ENCODE measurements at places on chromosomes 1 and 21. TPM values are rescaled to one million over a fixed set of nuclear protein-coding genes. Genes with fewer than 3 reads are reported as not detected.

Gene GPA33
- total RNA-seq = not detected

DNA sequence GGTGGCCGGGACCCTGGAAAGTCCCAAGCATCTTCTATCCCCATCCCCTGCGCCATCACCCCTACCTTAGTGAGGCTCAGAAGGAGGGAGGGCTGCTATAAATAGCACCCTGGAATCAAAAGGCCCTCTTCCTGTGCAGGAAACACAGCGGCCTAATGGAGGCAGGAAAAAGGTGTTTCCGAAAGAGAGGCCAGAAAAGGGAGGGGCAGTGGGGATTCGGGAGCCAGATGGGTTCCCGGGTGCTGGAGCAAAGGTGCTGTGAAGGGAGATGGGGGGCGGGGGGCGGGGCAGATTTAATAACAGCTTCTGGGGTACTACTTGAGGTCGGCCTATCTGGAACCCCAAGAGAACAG, 16.6 kb downstream of the NAV1 start:
- no peak for DNase-seq

Gene TMEM81
- total RNA-seq = 3.4 TPM

DNA sequence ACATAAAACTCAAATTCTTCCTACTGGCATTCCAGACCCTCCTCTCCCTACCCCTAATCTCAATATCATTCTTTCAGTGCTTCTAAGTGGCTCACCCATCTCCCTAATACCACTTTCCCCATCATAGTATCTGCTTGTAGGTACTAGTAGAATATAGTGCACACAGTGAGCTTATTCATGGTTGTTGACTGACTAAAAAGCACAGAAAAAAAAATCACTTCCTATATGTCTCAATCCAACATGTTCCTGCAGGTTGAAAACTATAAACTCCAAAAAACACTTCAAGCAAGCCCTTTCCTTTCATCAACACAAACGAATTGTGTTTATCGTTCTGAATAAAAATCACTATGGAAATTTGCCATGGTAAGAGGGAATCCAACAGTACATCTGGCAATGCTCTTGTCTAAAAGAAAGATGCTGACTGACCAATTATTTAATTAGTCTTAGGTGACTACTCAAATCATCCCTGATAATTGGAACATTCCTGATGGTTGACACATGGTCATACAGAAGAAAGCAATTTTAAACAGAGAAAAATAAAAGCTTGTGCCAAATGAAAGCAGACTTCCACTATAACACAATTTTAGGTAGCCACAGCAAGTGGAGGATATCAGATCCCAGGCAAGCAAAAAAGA, 87.1 kb downstream of the NDUFS5 start:
- no peak for DNase-seq

Gene MPZ
- total RNA-seq = 1.4 TPM

DNA sequence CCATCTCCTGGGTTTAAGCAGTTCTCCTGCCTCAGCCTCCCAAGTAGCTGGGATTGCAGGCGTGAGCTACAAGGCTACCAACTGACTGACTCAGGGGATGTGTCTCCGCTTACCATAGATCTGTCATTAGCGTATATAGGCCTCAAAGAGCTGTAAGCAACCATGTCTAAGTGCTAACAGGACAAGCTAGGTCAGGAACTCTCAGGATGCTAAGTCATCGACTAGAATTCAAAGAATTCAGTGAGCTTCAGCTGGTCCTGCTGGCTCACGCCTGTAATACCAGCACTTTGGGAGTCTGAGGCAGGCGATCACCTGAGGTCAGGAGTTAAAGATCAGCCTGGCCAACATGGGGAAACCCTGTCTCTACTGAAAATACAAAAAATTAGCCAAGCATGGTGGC, 29.5 kb downstream of the CAPN2 start:
- no peak for DNase-seq

DNA sequence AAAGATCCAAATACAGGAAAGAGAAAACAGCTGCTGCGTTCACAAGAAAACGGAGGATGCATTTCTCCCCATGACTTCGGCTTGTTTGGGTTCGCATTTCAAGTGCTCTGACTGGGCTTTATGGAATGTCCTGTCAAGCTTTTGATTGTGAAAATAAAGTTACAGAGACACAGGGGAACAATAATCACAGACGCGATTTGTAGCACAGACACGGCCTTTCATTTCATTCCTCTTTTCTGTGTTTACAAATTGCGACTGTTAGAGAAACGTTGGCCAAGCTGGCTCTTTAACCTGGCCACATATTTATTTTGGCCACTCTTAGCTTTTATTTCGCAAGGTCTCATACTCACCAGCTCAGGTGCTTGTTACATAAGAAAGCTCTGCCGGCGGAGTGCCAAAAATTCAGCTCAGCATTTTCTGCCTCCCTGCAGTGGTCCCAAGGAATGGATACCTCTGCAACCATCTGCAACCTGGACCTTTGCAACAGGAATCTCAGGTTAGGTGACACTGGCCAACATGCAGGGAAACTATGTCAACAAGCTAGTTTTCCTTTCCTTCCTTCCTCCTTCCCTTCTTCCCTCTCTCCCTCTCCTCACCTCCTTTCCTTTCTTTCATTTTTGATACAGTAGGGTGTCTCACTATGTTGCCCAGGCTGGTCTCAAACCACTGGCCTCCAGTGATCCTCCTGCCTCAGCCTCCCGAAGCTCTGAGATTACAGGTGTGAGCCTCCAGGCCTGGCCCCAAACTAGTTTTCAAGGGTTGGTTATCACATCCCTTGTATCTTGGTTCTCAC, 58.2 kb upstream of the SLC45A1 start:
- no peak for DNase-seq

- DNase-seq = no peak
Measured at GRCh38 chr1:246609632-246610031, 43.4 kb downstream of the CNST start.

Gene DISC1
- 6.4 TPM for total RNA-seq

DNA sequence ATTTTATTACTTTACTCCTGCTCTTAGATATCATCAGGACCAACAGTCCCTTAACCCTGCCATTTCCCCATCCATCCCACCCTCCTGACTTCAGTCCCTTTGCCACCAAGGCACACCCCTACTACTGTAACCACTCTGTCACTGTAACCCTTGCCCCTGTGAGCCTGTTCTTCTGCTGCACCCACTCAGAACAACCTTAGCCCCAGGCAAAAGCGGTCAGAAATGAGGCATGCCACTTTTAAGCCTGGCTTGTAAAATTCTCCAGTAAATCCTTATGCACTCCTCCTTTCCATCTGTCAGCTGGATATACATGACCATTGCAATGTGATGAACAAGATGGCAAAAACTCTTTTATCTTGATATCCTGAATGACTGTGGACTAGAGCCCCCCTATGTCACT, 555.0 kb upstream of the PLXNA2 start:
- DNase-seq = no peak

DNA sequence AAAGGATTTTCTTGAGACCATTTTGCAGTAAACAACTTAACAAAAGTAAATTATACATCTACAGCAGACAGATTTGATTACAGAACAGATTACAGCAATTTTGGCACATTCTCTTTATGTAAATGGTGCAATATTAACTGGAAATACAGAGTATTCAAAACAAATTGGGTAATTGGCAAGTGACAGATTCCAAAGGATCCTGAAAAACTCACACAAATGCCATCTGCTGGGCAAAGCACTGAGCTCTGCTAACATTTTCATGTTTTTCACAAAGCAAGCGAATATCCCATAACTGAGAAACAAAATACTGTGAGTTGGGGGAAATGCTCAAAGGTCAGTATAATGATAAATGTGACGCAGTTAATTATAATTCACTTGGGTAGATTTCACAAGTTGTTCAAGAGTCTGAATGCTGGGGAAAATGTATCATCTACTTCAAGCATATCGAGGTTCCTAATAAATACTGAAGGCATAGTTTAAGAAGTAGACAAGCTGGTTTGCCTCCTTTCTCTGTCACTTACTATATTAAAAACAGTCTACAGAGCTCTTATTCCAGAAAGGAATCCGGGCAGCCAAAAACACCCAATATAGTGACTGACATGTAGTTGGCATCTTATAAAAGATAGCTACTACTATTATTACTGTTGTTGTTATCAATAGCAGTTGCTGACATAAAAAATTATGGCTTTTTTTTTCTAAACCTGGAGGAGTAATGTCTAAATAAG, 75.8 kb upstream of the SDC3 start:
- no peak for DNase-seq

Gene CGN
- total RNA-seq = 3.1 TPM

GRCh38 chr1:111535256-111536191, 32.1 kb upstream of the ADORA3 start:
- no peak for DNase-seq

Gene G0S2
- total RNA-seq = 2.3 TPM

- no peak for DNase-seq
Measured at GRCh38 chr21:40792691-40793456, 54.1 kb downstream of the DSCAM start.

GRCh38 chr1:244054247-244054923, 3.3 kb downstream of the ZBTB18 start:
- peak; percentile 33 for DNase-seq

DNA sequence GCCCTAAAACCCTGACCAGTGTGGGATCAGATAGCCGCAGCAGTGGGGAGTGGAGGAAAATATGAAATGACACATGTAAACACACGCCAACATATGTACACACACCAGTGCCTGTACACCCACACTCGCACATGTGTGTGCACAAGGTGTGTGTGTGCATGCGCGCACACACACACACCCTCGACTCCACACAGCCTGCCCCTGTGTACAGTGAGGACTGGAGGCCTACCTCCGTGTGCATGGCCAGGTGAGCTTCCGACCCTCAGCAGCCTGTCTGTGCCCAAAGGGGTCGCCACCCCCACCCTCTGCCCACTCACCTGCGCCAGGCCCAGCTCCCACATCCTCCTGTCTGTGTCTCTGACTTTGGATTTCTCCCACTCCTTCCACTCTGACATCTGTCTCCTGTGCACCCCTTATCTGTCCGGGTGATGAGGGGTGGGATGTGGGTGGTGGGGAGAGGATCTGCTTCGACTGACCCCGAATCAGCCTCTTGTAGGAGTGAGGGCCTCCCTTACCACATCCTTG, 31.7 kb downstream of the CITED4 start:
- DNase-seq = no peak

Gene KCNT2
- total RNA-seq = 50.1 TPM

- DNase-seq = no peak
Measured at GRCh38 chr1:20278692-20279130, 12.0 kb upstream of the VWA5B1 start.

DNA sequence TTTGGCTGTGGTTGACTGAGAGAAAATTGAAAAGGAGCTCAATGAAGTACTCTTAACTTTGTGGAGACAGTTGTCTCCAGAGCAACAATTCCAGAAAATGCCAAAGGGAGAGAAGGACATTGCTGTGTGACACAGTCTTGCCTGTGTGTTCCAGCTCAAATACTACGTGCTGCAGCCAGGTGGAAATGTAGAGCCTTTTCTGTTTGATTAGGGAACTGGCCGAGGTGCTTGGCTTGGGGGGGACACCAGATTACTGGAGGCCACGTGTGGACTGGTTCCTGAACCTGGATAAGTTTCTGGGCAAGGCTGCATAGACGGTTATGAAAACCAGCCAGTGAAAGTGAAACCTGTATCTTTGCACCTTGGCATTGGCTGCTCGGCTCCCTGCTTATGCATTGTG, 217.9 kb downstream of the CTH start:
- DNase-seq = no peak

DNA sequence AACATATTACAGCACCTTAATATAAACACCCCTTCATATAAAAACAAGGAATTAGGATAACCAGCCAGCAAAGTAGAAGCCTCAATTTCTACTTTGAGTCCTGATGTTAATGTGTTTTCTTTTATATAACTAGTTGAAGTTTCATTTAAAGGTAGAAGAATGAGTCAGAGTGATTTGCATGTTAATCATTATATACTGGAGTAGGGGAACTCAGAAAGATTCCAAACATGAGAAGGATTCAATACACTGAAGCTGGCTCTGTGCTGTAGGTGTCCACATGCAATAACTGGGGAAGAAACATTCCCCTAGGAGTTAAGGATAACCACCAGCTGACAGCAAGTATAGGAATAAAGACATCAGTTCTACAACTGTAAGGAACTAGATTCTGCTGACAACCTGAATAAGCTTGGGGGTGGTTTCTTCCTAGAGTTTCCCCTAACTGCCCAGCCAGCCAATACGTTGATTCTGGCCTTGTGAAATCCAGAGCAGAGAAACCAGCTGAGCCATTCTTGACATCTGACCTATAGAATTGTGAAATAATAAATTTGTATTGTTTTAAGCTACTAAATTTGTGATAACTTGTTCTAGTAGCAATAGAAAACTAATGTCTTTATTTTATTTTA, 33.4 kb upstream of the RNPC3 start:
- no peak for DNase-seq

- DNase-seq = no peak
Measured at GRCh38 chr1:185795181-185795580, 61.0 kb downstream of the HMCN1 start.

Gene APCS
- not detected for total RNA-seq

DNA sequence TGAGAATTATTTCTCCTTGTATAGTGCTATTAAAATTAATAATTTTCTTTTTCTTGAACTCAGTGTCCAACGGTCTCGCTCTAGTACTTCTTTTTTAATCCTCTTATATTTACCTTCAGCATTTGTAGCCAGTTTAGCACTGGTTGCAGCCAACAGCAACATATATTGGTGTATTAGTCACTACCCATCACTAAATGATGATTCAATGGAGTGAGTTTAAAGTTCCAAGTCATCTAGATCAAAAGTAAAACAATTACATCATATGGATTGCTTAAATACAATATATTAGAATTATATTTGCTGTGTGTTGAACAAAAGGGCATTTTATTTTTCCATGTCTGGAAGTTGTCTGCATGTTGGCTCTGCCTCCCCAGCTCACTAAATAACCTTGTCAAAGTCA, 591.8 kb downstream of the ADGRL2 start:
- DNase-seq = no peak

- DNase-seq = no peak
Measured at GRCh38 chr1:40855513-40855912, 6.7 kb downstream of the CITED4 start.

Gene KRTAP19-4
- not detected for total RNA-seq

DNA sequence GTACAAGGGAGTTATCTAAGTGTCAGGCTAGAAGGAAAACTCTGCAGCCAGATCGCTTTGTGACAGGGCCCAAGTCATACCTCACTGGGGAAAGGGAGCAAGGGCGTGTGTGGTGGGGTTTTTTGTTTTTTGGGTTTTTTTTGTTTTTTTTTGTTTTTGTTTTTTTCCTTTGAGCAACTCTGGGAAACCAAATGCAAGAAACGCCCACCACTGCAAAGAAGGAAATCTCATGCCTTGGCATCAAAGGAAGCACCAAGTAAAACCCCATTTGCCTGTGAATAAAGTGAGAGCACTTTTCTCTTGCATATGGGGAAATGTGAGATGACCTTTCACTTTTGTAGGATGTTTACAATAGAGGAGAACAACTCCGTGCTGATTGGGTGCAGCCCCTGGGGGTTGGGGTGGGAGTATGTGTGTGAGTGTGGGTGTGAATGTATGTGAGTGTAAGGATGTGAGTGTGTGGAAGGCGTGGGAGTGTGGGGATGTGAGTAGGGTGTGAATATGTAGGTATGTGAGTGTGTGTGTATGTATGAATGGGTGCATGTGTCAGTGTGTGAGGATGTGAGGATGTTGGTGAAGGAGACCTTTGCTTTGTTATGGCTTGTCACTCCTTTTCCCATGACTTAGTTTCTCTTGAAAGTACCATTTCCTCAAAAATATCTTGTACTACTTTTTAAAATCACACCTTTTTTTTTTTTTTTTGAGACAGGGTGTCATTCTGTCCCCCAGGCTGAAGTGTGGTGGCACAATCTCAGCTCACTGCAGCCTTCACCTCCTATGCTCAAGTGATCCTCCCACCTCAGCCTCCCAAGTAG, 34.6 kb downstream of the IL12RB2 start:
- DNase-seq = no peak

Gene CFHR2
- total RNA-seq = not detected

GRCh38 chr1:35178874-35179380, 14.0 kb downstream of the SFPQ start:
- DNase-seq = no peak

Measured in occipital lobe (tissue), 3 donors.